ENCODE measurements at places on chromosomes 12 and 14.

GRCh38 chr12:75870878-75871277, 160.7 kb downstream of the PHLDA1 start:
- DNase-seq, result no peak

- no peak for DNase-seq
These were observed 26.6 kb upstream of the GTF2A1 start for GRCh38 chr14:81247271-81247766.

GRCh38 chr12:125387206-125387605, 322.0 kb downstream of the AACS start:
- DNase-seq, result no peak

DNA sequence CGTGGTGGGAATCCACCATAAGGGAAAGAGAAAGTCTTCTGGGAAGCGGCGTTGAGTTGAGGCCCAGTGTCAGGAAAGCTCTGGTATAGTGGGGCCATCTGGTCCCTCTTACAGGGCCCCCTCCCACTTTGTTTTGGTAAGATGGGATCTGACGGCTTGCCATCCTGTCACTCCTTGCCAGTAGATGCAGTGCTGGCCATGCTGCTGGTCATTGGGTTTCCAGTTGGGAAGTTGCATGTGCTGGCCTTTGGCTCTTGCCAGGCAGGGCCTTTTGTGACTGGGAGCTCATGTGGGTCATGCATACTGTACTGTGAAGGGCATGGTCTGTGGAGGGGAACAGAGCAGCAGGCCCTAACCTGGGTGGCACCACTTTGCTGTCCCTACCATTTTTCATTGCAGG, 3.8 kb downstream of the TRAF3 start:
- no peak for DNase-seq

DNA sequence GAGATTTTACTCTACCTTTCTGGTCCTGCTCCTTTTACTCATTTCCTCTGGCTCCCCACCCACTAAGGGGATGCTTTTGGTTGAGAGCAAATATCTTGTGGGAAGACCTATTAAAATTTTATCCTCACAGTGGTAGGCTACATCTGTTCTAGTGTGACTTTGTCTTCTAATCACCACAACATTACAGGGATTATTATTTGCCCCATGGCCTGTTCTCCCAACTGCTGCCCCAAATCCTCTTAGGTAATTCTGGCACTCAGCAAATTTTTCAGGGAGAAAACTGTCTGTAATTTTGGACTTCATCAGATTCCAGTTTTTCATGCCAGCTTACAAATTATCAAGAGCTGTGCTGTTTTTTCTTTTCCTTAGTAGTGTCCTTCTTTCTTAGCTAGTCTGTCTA, 172.3 kb downstream of the GPHN start:
- DNase-seq, result no peak

DNA sequence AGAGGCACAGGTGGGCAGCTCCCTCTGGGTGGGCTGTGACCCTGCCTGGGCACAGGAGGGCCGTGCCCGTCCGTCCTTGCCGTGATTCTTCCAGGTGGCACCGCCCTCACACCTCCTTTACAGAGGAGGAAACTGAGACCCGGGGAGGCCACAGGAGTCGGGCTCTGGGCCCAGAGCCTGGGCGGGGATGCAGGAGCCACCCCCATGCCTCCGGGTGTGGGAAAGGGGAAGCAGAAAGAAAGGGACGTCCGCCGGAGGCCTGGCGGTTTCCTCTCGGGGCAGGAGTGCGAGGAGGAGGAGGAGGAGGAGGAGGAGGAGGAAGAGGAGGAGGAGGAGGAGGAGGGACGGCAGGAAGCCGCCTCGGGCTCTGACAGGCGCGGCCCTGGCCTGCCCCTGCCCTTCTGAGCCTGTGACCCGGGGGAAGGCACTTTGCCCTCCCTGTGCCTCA, 23.0 kb downstream of the SH2B3 start:
- DNase-seq, result no peak

DNA sequence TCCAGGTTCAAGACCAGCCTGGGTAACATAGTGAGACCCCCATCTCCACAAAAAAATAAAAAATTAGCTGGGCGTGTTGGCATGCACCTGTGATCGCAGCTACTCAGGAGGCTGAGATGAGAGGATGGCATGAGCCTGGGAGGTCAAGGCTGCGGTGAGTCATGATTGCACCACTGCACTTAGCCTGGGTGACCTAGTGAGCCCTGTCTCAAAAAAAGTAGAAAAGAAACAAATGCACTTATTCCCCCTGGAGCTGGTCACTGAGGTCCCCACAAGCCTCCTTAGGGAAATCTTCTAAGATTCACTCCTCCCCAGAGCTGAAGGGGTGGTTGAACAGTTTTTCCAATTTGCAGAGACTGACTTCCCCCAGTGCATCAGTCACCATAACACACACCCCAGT, 1.6 kb downstream of the CD9 start:
- no peak for DNase-seq
